Cerebellar nuclear complex (tissue), 1 donor: ENCODE measurements at places on chromosomes 7 and 10.

DNA sequence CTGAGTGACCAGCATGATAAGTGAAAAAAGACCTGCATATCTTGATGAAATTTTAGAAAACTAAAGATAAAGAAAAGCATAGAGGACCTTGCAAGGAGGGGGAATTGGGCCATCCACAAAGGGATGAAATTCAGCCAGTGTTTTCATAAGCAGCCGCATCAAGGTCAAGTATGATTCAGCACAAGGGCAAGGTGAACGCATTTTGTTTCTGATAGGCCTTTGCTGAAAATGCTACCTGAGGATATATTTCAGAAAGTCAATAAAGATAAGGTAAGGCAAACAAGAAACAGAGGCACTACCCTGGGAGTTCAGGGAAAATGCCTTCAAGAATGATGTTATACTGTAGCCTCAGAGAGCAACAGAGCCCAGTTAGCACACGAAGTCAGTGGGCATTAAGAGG lies 55.0 kb upstream of the SHH start:
- DNase-seq, result no peak

DNA sequence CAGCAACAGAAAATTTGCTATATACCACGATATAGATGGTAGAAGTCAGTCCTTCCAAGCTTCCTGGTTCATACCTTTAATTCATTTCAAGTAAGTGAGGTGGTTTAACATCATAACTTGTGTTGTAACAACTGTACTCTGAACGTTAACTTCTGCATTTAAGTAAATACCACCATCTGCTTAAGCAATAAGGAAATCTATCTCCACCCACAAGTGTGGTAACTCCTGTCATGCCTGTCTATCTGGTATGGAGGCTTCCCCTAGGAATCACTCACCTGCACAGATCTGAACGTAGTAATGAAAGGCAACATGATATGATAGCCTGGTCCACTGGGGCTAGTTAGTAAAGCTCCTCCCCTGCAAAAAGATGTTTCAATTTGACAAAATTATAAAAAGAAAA lies 2.3 kb downstream of the ERLIN1 start:
- no peak for DNase-seq

GRCh38 chr7:134724606-134725005 lies 54.8 kb upstream of the CALD1 start:
- no peak for DNase-seq

- no peak for DNase-seq
These were observed 181.9 kb downstream of the CYP26A1 start for GRCh38 chr10:93255546-93255945.

DNA sequence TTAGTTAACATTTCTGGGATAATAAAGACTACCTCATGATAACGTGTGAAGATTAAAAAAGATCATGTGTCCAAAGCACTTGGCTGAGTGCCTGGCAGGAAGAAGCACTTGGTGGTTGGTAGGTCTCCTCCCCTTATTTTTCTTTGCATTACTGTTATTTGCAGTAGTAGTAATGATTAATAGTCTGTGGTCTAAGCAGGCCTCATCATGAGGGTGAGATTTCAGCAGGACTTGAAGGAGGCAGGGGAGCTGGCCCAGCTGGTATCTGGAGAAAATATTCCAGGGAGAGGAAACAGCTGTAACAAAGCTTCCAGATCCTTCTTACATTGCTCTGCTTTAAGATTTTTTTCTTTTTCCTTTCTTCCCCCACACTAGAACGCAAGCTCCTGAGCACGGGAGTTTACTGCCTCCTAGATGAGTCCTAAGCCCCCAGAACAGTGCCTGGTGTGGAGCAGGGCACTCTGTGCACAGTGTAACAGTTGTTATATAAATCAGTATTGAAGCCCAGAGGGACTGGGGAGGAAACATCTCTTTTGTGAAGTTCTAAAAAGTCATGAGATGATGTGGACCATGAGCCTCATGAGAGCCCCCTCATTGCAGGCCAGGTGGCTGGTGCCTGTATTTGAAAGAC lies 31.1 kb upstream of the RHEB start:
- no peak for DNase-seq

DNA sequence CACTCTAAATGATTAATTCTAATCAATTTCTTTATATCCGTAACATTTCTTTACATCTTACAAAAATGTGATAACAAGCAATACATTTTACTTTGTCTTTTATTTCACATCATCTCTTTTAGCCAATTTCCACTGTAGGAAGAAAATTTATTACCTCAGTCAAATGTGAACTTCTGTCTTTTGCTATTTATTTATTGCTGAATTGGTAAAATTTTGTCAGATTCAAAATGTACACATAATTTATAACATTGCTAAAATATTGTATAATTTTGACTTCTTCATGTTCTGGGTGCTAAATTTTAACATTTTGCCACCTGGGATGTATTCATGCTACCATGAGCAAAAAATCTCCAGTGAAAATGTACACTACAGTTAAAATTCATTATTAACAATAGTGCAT lies 158.0 kb downstream of the HGF start:
- DNase-seq, result no peak

DNA sequence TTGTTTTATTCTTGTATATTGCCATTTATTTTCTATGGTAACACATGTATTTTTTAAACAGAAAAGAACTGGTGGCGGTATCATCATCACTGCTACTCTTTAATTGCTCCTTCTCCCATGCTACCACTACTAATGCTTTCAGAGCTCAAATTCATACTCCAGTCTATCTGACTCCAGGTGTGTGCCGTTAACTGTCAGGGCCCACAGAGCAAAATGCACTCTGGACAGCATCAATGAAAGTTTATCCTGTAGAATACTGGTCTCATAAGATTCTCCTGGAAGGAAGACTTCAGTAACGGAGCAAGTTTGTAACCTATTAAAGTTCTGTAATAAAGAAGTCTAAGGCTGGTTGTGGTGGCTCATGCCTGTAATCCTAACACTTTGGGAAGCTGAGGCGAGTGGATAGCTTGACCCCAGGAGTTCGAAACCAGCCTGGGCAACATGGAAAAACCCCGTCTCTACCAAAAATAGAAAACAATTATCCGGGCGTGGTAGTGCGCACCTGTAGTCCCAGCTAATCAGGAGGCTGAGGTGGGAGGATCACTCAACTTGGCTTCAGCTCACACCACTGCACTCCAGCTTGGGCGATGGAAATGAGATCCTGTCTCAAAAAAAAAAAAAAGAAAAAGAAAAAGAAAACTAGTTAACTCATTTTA lies 18.4 kb downstream of the ZNRF2 start:
- DNase-seq, result no peak

DNA sequence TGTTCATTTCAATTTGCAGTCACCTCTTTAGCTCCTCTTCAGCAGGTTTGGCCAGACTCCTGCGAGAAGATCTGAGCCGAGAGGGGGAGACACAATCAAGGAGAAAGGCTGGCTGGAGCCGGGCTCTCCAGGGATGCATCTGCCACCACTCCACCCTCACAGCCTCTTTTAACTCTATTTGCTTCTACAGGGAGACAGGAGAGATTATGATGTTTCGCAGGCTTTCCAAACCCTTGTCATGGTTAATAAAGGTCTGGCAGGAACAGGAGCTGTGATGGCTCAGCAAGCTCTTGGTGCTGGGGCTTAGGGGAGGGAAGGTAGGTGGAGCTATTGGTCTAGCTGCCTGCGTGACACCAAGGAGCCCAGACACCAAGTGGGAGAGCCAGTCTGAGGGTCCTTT lies 448.1 kb upstream of the PODXL start:
- no peak for DNase-seq

GRCh38 chr7:148919859-148920258 lies 35.8 kb upstream of the EZH2 start:
- no peak for DNase-seq

- no peak for DNase-seq
These were observed 31.6 kb downstream of the RHEB start for GRCh38 chr7:151488096-151488495.

DNA sequence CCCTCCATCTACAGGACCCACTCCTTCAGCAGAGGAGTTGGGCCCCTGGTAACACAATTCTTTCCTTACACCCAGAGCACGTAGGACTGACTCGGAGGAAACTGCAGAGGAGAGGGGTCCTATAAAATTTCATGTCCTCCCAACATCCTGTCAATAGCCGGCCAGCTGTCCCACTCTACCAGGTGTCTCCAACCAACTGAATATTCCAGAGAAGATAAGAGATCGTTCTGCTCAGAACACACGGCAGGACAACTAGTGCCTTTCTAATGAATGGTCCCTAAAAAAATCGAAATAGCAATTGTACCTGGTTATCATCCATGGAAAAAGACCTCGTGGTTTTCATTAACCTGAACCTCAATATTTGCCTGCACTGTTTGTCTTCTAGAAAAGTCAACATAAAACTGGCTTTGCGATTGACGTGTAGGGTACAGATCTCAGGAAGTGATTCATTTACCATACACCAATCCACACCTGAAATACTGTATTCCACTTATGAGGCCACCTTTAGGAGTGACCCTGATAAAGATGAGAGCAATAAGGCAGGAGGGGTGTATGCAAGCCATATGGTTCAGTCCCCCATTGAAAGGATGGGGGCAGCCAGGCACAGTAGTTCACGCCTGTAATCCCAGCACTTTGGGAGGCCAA lies 111.7 kb downstream of the PARP12 start:
- DNase-seq, result no peak

- no peak for DNase-seq
These were observed 74.8 kb downstream of the FAM185A start for GRCh38 chr7:102823390-102824119.

DNA sequence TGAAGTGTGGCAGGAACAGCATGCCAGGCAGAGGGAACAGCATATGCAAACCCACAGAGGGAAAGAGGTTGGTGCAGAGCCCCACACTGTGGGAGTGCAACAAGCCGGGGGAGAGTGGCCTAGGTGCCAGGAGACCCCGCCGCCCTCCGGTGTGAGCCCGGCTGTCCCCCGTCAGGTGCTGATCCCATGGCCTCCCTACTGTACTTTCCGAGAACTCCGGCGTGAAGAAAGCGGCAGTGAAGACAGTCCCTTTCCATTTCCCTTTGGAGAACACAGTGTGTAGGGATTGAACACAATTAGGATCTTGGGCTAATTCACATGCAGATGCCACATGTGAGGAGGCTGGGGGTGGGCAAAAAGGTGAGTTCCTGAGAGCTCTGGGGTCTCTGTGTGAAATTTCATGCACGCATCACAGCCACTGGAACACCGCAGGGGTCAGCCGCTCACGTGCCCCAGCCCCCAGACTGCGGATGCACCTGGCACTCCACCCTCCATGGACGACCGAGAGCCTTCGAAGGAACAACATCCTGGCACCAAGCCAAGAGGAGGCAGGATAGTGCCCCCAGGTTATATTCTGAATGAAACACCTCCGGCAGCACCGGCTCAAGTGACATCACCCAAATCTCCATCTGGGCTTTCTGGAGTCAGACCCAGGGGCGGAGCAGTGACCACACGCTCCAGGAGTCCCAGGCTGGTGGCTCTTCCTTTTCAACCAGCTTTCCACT lies 82.1 kb upstream of the PPP2R2D start:
- DNase-seq, result no peak

GRCh38 chr7:155466814-155467733 lies 9.1 kb downstream of the EN2 start:
- DNase-seq, result no peak

- DNase-seq, result no peak
These were observed 118.3 kb downstream of the CCDC71L start for GRCh38 chr7:106542550-106543220.

GRCh38 chr7:140003913-140004382 lies 58.8 kb downstream of the PARP12 start:
- no peak for DNase-seq
